ENCODE measurements at places on chromosomes 12 and 14. TPM values are rescaled to one million over a fixed set of nuclear protein-coding genes. Genes with fewer than 3 reads are reported as not detected.

The CORO1C gene
- 11.6 TPM for polyA plus RNA-seq

The RFX4 gene
- polyA plus RNA-seq: not detected

The PCNX4 gene
- 7.2 TPM for polyA plus RNA-seq

The TRIP11 gene
- 6.9 TPM for polyA plus RNA-seq

The WNT5B gene
- polyA plus RNA-seq: 0.94 TPM

The CLEC1B gene
- polyA plus RNA-seq: 0.15 TPM

The ALX1 gene
- not detected for polyA plus RNA-seq

The PLBD1 gene
- polyA plus RNA-seq: 24.1 TPM

The SLC25A21 gene
- polyA plus RNA-seq: 0.54 TPM

The MARS1 gene
- polyA plus RNA-seq: 42.7 TPM

The GLS2 gene
- 0.34 TPM for polyA plus RNA-seq

The ESRRB gene
- polyA plus RNA-seq: 0.52 TPM

The RFLNA gene
- polyA plus RNA-seq: 0.16 TPM

The AMDHD1 gene
- polyA plus RNA-seq: 0.67 TPM

The TMEM63C gene
- 0.12 TPM for polyA plus RNA-seq

The L3HYPDH gene
- 20.5 TPM for polyA plus RNA-seq

The MOAP1 gene
- polyA plus RNA-seq: 16.9 TPM

The HIP1R gene
- 62.4 TPM for polyA plus RNA-seq

The SLC38A4 gene
- polyA plus RNA-seq: 1.7 TPM

The AMN gene
- 12.3 TPM for polyA plus RNA-seq

The REP15 gene
- 5.2 TPM for polyA plus RNA-seq

The B4GALNT1 gene
- 0.70 TPM for polyA plus RNA-seq

The ESR2 gene
- 2.0 TPM for polyA plus RNA-seq

The OR6C2 gene
- not detected for polyA plus RNA-seq

The HECTD1 gene
- 50.0 TPM for polyA plus RNA-seq

The LRP1-AS gene
- polyA plus RNA-seq: not detected

The PTCSC3 gene
- not detected for polyA plus RNA-seq

The RNF212B gene
- polyA plus RNA-seq: 0.14 TPM

The KLHDC1 gene
- 2.6 TPM for polyA plus RNA-seq

The CACNA1C gene
- polyA plus RNA-seq: 8.1 TPM

The TMEM253 gene
- polyA plus RNA-seq: 0.22 TPM

The IPO4 gene
- 26.7 TPM for polyA plus RNA-seq

The SERPINA5 gene
- polyA plus RNA-seq: 65.2 TPM

The ST8SIA1 gene
- 1.2 TPM for polyA plus RNA-seq

The EEF1AKMT3 gene
- polyA plus RNA-seq: 12.0 TPM

The DAO gene
- not detected for polyA plus RNA-seq

The KHNYN gene
- polyA plus RNA-seq: 24.5 TPM

The FOXN4 gene
- polyA plus RNA-seq: not detected

The AKAP5 gene
- polyA plus RNA-seq: 0.11 TPM

The TBX5 gene
- 0.02 TPM for polyA plus RNA-seq

The NINJ2 gene
- 30.5 TPM for polyA plus RNA-seq

The ASB2 gene
- polyA plus RNA-seq: 0.65 TPM

The TSHR gene
- polyA plus RNA-seq: 0.12 TPM

The KRT79 gene
- 6.1 TPM for polyA plus RNA-seq

The KLRK1 gene
- 1.6 TPM for polyA plus RNA-seq

The KLHL33 gene
- 0.09 TPM for polyA plus RNA-seq

The KLRC1 gene
- polyA plus RNA-seq: not detected

The TAS2R42 gene
- polyA plus RNA-seq: not detected

The ANO4 gene
- polyA plus RNA-seq: 0.22 TPM

The FOXA1 gene
- polyA plus RNA-seq: 0.22 TPM

The CRIP2 gene
- 47.0 TPM for polyA plus RNA-seq

The RNU7-1 gene
- polyA plus RNA-seq: not detected

The GLT8D2 gene
- 1.0 TPM for polyA plus RNA-seq

The PIWIL1 gene
- not detected for polyA plus RNA-seq

The CCDC175 gene
- polyA plus RNA-seq: not detected

The RNF31 gene
- polyA plus RNA-seq: 39.3 TPM

The SERPINA1 gene
- 50.9 TPM for polyA plus RNA-seq

The JAG2 gene
- polyA plus RNA-seq: 19.0 TPM
